ENCODE measurements at places on chromosomes 5 and 9. TPM values are rescaled to one million over a fixed set of nuclear protein-coding genes. Genes with fewer than 3 reads are reported as not detected.

FOXD4 gene
- total RNA-seq: under 0.01 TPM

SH3TC2 gene
- 1.2 TPM for total RNA-seq

BAAT gene
- 0.23 TPM for total RNA-seq

FRMD3 gene
- 0.32 TPM for total RNA-seq

PTPRD gene
- 34.7 TPM for total RNA-seq

SHC3 gene
- 79.2 TPM for total RNA-seq

ADGRD2 gene
- total RNA-seq: not detected

HACD4 gene
- 4.2 TPM for total RNA-seq

TERT gene
- not detected for total RNA-seq

GRIN1 gene
- total RNA-seq: not detected

AHRR gene
- 10.7 TPM for total RNA-seq

ZFAND5 gene
- total RNA-seq: 199 TPM

PCA3 gene
- total RNA-seq: not detected

SPACA9 gene
- 2.4 TPM for total RNA-seq

CKMT2 gene
- 3.3 TPM for total RNA-seq
